ENCODE measurements at places on chromosomes 1 and 21.

DNA sequence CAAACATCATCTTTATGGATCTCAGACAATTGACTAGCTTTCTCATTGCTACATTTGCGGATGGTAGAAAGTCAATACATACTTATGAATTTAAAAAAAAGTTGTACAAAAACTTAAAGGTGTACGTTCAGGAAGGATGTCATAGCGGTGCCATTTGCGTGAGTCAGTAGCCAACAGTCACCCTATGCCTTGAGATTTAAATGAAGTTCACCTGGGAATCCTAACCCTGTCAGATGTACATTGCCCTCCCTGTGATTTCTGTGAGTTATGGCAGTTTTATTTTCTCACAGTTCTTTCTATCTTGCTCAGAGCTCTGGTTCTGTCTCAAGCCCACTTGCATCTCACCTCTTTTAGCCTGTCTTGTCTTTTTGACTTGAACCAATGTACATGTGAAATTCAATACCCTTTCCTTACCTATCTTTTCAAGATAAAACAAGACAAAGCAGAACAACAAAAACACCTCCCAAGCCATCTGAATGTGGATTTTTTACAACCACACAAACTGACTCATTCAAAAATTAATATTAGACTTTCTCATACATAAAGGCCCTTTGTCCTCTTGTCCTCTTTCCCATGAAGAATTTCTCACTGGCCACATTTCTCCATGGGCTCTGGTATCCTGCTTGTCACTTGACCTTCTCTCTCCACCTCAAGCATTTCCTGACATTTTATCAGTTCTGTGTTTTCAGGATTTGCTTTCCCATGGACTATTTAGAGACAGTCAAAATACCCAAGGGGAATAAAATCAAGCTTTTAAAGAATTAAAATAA is 25.3 kb upstream of the ZNF697 start:
- DNase-seq, result no peak

DNA sequence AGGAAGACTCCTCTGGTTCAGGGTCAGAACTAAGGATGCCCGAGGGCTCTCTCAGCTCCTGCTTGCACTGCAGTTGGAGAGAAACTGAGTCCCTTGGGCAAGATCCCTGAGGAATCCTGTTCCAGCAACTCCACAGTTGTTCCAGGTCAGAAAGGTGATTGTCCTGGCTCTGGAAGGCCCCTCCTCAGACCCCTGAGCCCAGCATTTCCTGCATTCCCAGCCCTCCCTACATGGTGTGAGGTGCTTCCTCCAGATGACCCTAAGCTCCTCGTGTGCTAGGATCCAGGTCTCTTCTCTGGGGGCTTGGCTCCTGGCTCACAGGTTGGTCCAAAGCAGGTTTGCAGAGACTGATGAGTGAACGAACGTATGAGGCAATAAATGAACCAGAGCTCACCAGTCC is 11.5 kb downstream of the LDLRAD1 start:
- DNase-seq, result no peak

- DNase-seq, result no peak
These were observed 33.3 kb upstream of the DEGS1 start for GRCh38 chr1:224149709-224150108.

DNA sequence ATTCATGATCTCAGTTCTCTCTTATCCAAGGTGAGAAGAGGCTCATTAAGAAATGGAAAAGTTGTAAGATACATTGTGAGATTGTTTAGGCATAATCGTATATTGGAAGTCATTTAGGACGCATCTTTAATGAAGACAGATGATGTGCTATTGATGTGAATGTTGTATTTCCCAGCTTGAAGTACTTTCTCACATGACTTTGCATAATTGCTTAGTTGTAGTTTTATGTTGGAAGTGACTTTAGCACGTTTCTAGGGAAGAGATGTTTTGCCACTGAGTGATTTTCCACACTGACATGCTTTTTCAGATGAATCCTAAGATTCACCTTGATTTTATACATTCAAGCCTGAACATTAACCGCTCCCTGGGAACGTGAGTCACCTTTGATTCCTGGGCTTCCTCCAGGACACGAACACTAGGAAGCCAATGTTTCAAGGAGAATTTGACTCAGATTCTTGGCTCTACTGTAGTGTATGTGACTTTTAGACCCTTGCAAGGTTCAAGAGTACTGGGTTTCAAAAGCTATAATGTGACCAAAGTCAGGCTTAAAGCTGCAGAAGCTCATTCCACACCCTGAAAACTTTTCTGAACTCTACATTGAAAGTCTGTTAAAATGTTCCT is 27.9 kb downstream of the ANGEL2 start:
- DNase-seq, result no peak

GRCh38 chr1:34808051-34808810 is 15.4 kb downstream of the GJA4 start:
- no peak for DNase-seq

DNA sequence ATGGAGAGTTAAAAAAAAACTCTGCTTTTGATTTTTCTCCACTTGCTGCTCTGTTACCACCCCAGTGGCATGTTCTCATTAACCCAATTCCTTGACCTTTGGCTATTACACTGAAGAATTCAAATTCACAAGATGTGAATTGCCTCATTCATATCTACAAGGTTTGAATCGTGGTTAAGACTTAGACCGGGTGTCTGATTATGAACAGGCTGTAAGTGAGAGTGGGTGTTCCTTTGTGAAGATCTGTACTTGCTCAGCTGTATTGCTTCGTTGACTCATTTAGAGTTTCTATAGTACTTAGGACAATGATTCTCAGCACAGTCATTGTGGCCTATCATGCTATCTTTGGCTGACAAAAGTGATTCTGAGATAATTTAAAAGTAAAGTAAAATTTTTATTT is 36.4 kb downstream of the DNM3 start:
- no peak for DNase-seq

GRCh38 chr1:160410406-160411005 is 10.1 kb downstream of the VANGL2 start:
- DNase-seq, result no peak

DNA sequence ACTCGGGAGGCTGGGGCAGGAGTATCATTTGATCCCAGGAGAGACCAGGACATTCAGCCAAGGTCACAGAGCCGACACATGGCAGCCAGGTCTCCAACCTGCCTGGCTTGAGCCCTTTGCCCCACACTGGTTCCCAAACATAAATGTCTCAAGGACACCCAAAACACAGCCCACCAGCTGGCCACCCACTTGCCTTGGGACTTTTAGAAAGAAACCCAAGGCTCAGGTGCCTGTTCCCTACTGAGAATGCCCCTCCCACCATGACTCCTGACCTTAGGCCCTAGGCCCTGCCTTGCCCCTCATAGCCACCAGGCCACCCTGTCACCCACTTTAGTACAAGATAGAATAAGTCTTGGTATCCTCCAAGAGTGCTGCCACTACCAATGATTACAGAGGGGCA is 41.9 kb upstream of the LRP8 start:
- no peak for DNase-seq

GRCh38 chr1:231413749-231414082 is 8.4 kb downstream of the EGLN1 start:
- DNase-seq, result no peak

- DNase-seq, result no peak
These were observed 60.8 kb downstream of the PGM1 start for GRCh38 chr1:63653976-63654375.

DNA sequence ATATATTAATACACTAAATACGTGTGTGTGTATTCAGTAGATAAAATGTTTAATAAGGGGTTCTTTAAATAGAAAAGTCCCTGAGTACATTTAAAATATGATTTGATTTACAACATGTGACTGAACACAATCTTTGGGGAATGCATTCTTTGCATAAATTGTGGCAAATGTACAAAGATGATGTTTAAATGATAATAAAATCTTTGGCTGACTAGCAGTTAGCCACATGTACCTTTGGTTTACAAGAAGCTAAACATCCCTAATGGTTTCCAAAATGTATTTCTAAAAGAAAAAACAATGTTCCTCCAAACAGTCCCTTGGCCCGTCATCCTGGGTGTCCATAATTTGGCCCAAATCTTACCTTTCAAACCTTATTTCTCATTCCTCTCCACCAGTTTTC is 106.4 kb upstream of the MARK1 start:
- DNase-seq, result no peak

DNA sequence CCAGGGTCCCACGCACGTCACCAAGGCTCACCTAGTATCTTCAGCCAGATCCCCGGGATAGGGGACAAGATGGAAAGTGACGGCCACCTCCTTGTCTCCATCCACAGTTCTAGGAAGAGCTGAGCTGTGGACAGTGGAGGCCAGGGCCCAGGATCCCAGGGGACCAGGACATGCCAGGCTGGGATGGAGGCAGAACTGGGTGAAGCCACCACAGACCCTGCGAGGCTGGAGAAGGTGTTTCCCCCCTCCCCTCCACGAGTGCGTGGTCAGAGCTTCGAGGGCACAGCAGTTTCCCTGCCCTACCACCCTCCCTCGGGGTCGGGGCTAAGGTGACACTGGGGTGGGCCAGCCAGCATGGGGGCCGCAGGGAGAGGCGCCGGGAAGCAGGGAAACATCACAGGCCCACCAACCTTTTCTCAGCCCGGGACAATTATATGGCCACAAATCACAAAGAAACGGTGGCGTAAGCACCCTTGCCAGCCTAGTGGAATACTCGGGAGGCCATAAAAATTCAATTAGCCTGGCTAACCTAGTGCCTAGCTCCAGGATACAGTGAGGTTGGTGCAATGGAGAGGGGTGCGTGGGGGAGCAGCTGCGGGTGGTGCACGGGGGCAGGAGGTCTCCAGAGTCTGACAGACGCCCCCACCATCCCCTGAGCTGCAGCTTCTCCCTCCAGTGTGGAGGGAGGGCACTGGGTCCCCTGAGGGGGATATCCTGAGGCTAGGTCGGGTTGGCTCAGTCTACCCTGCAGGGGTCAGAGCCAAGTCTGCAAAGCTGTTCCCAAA is 13.4 kb downstream of the DRAXIN start:
- no peak for DNase-seq

- no peak for DNase-seq
These were observed 131.5 kb downstream of the DNM3 start for GRCh38 chr1:171972846-171973245.

GRCh38 chr1:15242766-15243165 is 4.3 kb upstream of the FHAD1 start:
- no peak for DNase-seq

DNA sequence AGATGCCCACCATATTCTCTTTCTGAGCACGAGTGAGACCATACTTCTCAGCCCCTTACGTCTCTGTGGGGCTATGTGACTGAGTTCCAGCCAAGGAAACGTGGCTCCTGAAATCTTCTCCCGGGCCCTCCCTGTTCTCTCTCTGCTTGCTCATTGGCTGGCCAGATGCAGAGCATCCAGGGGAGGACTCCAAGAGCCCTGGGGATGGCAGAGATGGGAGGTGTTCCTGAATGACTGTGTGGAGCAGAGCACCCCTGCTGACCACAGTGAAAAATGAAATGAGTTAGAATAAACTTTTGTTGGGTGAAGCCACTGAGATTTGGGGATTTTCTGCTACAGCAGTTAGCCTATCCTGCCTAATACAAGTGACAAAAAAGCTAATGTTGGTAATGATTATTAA is 23.8 kb downstream of the KIAA0040 start:
- no peak for DNase-seq

DNA sequence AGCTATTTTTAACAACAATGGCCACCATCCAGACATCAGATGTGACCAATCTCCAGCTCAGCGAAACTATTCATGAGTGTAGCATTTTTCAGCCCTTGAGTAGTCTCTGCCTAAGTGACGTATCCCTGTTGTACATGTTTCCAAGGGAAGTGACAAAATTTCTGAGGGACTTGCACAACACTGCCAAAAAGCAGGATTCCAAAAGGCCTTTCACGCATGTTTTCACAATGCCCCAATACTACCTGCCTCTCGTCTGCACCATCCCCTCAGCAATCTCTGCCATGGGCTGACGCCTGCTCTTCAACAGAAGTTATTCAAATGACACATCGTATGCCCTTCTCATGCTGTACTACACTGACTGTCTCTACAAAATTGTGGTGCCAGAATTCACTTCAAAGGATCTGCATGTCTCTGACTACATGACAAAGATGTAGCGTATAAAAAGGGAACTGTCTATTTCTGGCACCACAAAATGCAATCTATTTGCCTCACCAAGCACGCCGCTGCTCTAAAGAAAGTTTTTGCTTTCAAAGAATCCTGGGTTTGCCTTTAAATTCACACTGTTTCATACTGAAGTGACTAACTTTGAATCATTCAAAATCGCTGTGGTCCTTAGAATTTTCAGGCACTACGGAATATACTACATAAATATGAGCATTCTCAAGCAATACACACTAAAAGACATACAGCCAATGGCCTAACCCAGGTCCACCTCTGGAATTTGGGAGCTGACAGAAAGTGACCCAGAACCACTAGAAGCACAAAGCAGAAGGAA is 32.9 kb downstream of the JAK1 start:
- DNase-seq, result peak; percentile 50

DNA sequence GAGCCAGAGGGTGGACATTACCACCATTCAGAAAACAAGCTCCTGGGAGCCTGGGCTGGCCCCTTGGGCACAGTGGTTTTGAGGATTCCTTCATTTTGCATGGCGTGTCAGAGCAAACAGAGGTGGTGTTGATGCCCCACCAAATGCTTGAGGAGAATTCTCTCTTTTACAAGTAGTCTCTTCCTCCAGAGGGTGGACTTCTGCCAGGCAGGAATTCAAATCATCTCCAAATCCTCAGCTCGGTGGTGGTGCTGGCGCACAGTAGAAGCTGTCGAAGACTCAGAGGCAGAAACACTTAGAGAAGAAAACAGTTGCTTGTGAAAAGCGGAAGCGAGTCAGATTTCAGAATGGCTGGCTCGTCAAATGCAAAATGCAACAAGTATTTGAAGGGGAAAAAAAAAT is 3.4 kb upstream of the CHI3L1 start:
- no peak for DNase-seq

- no peak for DNase-seq
These were observed 99.9 kb upstream of the ZBTB40 start for GRCh38 chr1:22351768-22352080.

- no peak for DNase-seq
These were observed 2.7 kb downstream of the HSD11B1 start for GRCh38 chr1:209707308-209707707.

- DNase-seq, result no peak
These were observed 520.7 kb upstream of the CAMK1G start for GRCh38 chr1:209062863-209063262.

GRCh38 chr1:10607228-10607627 is 132.5 kb downstream of the PEX14 start:
- no peak for DNase-seq

DNA sequence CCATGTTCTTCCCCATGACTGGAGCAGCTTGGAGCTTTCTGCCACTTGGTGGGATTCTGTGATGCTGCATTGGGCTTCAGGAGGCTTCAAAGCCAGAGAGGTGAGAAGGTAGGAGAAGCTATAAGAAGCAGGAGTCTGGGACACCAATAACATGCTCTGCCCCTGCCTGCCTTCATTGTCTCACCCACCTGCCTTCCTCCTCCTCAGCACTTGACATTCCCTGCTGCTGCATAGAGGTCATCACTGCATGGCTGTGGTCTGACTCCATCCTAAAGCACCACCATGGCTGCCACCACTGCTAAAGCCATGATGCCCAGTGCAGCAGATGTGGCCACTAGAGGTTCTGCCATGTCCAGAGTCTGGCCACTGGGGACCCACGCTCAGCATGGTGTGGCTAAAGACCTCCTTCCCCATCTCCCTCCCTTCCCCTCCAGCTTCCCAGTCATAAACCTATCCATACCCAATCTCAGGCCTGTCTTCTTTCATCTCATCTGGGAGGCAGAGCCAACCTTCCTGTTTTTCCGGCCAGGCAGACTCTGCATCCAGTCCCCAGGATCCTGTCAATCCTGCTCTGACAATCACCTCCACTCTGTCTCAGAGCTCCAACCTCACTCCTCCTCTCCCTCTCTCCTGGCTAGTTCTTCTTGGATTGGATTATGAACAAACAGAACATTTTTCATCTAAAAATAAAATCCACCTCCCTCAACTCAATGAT is 285.1 kb upstream of the POU3F1 start:
- no peak for DNase-seq
